ENCODE measurements at places on chromosomes 1 and 21.

- DNase-seq, result no peak
These were observed 302.5 kb downstream of the NEGR1 start for GRCh38 chr1:71979882-71980281.

GRCh38 chr1:221097479-221098281, 218.4 kb downstream of the HLX start:
- DNase-seq, result no peak

DNA sequence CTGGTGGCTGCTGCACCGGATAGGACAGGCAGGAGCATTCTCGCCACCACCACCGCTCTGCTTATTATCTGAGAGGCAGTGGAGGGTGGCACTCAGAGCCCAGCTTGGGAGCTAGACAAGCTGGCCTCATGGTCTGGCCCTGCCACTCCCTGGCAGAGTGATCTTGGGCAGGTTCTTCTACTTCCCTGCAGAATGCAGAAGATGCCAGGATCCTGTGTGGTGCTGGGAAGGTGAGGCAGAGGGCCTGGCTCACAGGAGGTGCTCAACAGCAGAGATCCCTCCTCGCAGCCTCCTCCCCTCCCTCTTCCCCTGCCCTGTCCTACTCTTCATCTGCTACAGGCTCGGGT, 60.4 kb downstream of the ARHGEF10L start:
- DNase-seq, result no peak

DNA sequence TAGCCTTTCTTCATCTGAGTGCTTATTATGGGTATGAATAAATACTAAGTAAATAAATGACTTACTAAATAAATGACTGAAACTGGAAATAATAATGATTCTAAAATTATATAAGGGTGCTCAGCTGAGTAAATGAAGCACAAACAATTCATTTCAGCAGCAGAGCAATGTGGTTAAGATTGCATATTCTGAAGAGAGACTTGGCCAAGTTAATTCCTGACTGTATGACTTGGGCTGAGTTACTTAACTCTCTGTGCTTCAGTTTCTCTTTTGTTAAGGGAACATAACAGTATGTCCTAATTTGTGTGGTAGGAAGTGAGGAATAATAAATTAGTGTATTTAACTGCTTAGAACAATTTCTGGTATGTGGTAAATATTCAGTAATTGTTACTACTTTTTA, 19.1 kb downstream of the AGL start:
- DNase-seq, result no peak

GRCh38 chr1:205287076-205287475, 34.5 kb downstream of the NUAK2 start:
- DNase-seq, result no peak

- no peak for DNase-seq
These were observed 48.7 kb downstream of the SPAG17 start for GRCh38 chr1:118136187-118136941.

DNA sequence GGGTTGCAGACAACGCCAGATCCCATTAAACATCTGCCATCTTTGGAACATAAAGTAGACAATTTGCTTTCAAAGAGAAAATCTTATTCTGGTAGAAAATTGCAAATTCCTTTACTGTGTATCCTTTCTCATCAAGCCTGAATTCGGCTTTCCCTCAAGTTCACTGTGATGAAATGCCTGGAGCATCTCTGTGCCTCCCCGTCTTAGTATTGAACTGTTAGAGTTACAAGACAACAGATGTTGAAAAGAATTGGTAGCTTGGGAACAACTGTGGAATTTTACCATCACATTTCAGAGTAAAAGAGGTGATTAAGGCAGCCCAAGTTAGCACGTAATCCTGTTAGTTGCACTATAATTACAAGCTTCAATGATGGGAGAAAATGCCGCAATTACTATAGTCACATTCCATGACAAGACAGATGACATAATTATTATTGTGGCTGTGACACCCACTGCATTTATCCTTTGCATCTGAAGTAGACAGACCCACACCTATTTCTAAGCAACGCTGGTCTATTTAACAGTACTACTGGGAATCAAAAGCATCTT, 54.4 kb upstream of the B3GALNT2 start:
- DNase-seq, result no peak

DNA sequence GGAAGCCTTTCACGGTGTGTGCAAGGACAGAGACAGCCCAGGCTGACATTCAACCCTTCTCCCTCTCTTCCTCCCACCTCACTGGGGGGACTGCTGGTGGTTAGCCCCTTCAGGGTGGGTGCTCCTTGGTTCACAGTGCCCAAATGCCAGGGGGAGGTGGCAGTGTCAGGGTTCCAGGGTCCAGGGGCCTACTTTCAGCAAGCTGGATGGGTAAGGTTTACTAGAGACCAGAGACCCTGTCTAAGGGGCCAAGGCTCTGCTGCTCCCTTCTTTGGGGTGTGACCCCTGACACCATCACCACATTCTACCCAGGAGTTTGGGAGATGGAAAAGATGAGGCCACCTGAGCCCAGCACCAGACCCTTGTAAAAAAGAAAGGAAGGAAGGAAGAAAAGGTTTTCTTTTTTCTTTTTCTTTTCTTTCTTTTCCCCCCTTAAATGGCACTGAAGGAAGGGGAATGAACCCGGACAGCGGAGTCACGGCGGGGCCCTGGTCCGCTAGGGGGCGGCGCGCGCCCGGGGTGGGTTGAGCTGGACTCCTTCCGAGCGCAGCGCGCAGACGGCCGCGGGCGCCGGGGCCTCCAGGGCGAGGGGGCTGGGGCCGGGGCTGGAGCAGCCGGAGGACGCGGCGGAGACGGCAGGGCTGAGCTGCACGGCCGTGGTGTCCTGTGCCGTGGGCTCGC, 18.8 kb downstream of the KNCN start:
- DNase-seq, result no peak
